ENCODE measurements at places on chromosomes 2 and 18.

GRCh38 chr2:9115229-9115628, 91.4 kb upstream of the ASAP2 start:
- no peak for DNase-seq

GRCh38 chr2:60118061-60118460, 435.4 kb downstream of the BCL11A start:
- DNase-seq = no peak

DNA sequence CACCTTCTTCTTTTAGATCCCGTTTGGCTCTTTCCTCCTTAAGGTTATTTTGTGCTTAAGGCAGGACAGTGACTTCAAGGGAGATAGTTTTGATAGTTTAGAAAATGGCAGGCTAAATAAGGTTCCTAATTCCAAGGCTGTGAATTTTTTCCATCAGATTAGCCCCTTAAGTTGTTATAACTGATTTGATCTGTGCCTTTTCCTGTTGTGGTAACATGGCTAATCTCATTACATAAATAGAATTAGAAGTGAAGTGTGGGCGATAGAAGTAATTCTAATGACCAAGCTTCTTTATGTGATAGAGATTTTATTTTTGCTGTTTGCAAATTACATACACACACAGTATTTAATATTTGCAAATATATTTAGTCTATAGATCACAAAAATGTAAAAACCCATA, 102.0 kb downstream of the MYO1B start:
- no peak for DNase-seq

GRCh38 chr2:11748861-11749645, 2.6 kb downstream of the LPIN1 start:
- DNase-seq = no peak

DNA sequence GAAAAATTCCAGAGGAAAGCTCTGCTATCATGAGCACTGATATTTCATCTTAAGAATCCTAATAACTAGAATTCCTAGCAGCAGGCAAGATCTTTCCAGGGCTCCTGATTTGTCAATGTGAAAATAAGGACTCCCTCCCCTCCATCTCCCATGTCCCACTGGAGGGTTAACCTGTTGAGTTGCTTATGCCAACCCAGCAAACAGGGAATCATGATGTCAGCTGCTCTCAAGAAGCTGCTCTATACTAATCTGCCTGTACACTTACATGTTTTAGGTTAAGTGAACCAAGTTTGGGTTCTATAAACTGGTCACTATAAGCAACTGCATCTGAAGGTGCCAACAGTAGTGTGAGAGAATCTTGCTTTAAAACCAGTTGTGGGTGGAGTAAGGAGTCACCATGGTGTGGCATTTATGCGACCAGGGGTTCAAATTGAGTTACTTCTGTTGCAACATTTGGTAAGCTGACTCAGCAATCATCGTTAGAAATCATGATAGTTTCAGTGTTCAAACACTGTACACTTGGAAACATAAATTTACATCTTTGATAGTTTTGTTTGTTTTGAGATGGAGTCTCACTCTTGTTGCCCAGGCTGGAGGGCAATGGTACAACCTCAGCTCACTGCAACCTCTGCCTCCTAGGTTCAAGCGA, 53.4 kb downstream of the STK25 start:
- DNase-seq = no peak
